ENCODE measurements at places on chromosomes 2 and 18. TPM values are rescaled to one million over a fixed set of nuclear protein-coding genes. Genes with fewer than 3 reads are reported as not detected.

DNA sequence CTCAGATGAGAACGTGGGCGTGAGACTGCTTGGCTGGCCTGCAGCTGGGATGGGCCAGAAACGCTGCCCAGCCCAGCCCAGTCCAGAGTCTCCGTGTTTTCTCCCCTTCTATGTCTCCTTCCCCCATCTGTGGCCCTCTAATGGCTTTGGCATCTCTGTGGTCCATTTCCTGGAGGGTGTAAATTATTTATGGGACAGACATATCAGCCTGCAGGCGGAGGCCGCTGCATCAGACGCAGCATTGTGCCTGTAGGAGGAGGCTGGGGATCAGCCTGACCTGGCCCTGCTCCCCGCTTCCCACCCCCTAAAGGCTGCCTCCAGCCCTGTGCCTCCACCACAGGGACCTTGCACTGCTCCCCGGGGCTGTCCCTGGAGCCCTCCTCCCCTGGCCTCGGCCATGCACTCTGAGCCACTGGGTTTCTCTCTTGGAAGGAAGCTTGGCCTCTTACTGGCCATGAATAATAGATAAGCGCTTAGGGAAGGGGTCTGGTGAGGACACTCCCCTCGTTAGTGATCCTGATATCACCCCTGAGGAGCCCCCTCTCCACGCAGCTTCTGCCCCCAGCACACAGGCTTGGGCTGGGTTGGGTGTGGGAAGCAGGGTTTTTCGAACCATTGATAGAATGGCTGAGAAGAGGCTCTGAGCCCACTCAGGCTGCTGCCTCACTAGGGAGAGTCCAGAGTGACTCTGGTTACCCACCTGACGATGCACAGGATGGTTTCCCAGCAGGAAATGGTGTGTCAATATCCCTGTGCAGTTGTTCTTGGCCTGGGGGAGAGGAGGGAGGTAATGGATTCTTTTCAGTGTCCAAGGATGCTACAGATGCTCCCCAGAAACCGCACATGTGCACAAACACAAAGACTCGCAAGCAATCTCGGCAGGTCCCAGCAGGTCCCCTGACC lies 185.5 kb downstream of the MYCN start:
- no peaks in the 10 kb centered on the region for H3K27me3 ChIP-seq
- peaks cover 14% of the 10 kb centered on the region for H3K4me1 ChIP-seq
- DNase-seq, result no peak

- H3K4me1 ChIP-seq, result peaks cover 7% of the 10 kb centered on the region
- no peak for DNase-seq
Observed at GRCh38 chr2:26246818-26247217, 2.1 kb downstream of the HADHB start.

DNA sequence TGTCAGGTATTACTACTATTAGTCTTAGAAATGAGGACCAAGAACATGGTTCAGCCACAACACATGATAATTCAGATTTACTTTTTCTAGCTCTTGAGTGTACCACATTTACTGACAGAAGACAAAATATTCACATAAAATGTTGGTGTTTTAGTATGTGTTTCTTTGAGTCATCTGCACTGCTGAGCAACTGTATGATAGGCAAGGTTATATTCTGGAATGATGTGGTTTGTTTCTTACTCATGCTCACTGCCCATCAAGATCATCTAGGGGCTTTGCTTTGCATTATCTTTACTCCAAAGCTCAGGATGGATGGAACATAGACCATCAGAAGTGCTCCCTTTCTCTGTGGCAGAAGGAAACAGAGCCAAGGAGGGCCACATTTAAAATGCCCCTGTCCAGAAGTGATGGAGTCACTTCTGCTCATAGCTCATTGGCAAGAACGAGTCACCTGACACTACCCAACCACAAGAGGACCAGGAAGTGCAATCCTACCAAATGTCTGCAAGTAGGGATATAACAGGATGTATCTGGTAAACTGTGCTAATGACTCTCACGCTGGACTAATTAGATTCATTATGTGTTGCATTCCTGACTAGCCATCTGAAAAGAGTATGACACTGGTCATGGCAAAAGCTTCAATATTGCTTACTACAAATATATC lies 81.5 kb downstream of the DIS3L2 start:
- H3K27ac ChIP-seq, result no peak overlapping the region
- no peak for DNase-seq
- no peaks in the 10 kb centered on the region for H3K27me3 ChIP-seq
- peaks cover 16% of the 10 kb centered on the region for H3K4me1 ChIP-seq

DNA sequence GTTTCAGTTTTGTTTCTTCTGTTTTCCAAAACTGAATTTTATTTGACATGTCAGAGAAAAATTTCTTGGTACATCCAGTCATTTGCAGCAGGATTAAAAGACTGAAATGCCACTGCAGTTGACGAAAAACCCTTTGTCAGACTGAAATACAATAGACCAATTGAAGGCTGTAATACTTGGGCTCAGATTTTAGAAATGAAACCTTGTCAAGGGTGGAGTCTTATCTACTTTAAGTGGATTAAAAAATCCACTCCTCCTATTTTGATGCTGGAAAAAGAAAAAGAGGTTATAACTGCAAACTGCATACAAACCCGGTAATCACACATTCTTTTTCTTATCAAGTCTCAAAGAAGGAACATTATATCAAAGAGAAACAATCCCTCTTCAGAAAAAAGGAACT lies 80.2 kb upstream of the NEUROD1 start:
- no peak for DNase-seq
- H3K4me3 ChIP-seq, result no peak overlapping the region
- H3K27ac ChIP-seq, result no peak overlapping the region
- H3K4me1 ChIP-seq, result peaks cover 18% of the 10 kb centered on the region

- no peaks in the 10 kb centered on the region for H3K36me3 ChIP-seq
- H3K4me1 ChIP-seq, result no peaks in the 10 kb centered on the region
- H3K27me3 ChIP-seq, result no peaks in the 10 kb centered on the region
- H3K4me3 ChIP-seq, result no peak overlapping the region
- H3K27ac ChIP-seq, result no peak overlapping the region
- DNase-seq, result no peak
Observed at GRCh38 chr2:177353187-177353478, 39.4 kb upstream of the AGPS start.

- H3K4me1 ChIP-seq, result no peaks in the 10 kb centered on the region
- no peaks in the 10 kb centered on the region for H3K27me3 ChIP-seq
- H3K27ac ChIP-seq, result no peak overlapping the region
- no peaks in the 10 kb centered on the region for H3K36me3 ChIP-seq
Observed at GRCh38 chr2:217153510-217153909, 293.6 kb upstream of the TNP1 start.

Gene LHCGR
- total RNA-seq, result not detected

Gene PXDN
- 118 TPM for total RNA-seq

Gene CNTNAP5
- not detected for total RNA-seq

Gene MAP2
- 102 TPM for total RNA-seq

Gene CD8B
- total RNA-seq, result not detected

All from neural progenitor cell (in vitro differentiated cells).